ENCODE measurements at places on chromosomes 7 and 10.

- no peak for DNase-seq
Measured at GRCh38 chr10:107814865-107815487, 650.5 kb upstream of the SORCS1 start.

GRCh38 chr10:30963992-30964930 is 67.4 kb downstream of the ZNF438 start:
- DNase-seq, result no peak

- DNase-seq, result no peak
Measured at GRCh38 chr10:82762641-82763040, 887.6 kb downstream of the NRG3 start.

DNA sequence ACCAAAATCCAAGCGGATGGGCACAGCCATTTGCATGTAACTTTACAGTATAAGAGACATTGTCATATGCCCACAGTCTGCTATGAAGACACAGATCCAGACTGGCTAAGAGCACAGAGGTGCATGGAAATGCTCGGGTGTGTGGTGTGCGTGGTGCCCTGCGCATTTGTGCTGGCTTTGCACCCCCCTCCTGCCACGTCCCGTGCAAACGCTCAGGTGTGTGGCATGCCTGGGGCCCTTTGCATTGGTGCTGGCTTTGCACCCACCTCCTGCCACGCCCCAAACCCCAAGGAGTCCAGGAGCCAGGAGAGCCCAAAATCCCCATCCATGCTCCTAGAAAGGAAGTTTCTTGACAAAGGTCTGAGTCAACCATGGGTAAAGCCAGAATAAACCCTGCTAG is 306.2 kb downstream of the PTPRN2 start:
- DNase-seq, result no peak

- no peak for DNase-seq
Measured at GRCh38 chr7:157458254-157458633, 121.4 kb downstream of the DNAJB6 start.

- no peak for DNase-seq
Measured at GRCh38 chr7:39582536-39582935, 16.3 kb downstream of the YAE1 start.

DNA sequence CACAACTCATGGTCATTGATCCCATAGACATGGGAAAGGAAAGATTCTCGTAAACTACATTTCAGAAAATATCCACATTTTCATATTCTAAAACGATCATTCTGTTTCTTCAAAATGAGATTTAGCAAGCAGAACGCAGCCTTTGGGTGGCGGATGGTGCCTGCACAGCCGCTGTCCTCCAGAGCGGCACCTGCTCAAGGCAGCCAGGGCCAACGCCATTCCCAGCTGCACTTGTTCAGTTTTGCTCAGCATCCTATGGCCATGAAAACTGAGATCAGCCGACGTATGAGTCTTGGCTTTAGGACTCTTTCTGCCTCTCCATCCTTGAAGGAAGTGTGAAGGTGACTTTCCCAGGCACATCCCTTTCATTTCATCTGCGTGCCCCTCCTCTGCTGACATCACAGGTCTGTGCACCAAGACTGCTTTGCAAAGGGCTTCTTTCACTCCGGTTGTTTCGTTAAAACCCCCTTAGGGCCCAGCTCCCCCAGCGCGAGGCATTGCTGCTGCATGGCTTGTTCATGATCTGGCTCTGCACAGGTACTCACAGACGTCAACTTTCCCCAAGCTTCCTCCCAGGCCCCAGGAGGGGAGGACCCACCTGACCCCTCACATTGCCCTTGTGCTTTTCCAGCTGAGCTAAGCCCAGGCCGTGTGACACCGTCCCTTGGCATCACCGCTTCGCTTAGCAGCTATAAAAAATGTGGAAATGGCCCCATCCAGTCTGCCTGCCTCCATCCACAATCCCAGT is 37.2 kb downstream of the TCERG1L start:
- no peak for DNase-seq

GRCh38 chr10:57822965-57823364 is 444.7 kb downstream of the IPMK start:
- DNase-seq, result no peak

- no peak for DNase-seq
Measured at GRCh38 chr10:15843695-15844094, 16.6 kb downstream of the MINDY3 start.

DNA sequence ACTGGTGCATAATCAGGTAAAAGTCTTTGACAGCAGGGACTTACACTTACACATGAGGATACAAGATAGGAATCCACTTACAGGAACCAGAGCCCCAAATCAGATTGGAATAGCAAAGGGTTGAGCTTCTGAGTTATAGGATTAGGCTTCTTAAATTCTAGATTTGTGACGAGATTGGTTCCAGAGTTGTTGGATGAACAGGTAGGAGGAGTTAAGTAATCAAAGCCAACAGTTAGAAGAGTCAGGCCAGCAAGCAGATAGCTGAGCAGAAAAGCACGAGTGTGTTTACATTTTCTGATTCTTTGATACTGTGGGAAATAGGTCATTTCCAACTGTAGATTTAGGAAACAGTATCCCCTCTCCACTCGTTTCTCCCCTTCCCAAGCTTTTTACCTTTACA is 167.0 kb downstream of the MDFIC start:
- DNase-seq, result no peak

DNA sequence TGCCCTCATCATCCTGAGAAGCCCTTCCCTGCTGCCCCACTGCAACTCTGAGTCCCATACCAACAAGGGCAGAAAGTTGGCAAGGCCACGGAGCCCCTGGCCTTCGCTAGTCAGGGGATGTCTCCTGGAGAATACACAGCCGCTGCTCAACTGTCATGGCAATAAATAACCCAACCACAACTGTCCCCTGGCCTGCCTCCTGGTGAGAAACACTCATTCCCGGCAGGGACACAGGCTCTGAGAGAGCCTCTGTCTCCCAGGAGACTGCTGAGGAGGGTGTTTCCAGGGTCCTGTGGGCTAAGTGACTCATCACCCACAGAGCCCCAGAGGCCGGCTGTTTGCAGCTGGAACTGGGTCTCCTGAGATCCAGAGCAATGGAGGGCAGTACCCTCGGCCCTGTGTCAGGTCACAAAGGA is 354.1 kb downstream of the TNS3 start:
- no peak for DNase-seq

DNA sequence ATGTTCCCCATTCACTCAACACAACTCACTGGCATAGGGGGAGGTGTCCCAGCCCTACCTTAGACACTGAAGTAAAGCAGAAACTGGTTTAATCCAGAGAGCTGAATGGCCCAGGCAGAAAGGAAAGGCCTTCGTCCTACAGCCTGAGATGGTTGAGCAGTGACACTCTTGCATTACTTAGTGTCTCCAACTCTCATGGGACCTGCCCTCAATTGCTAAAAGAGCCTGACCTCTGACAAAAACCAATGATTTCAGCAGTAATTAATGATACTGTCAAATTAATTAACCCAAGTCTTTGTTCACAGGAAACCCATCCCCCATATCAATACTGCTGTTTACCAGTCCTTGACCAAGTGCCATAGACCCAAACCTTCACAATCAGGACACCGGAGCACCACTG is 48.6 kb downstream of the ICA1 start:
- DNase-seq, result no peak

Data from stimulated activated CD4-positive, alpha-beta T cell treated with anti-CD3 and anti-CD28 coated beads, Interleukin-2, amount 100 ng/mL, for 4 hours (primary cell).